ENCODE measurements at places on chromosomes 2 and 18. TPM values are rescaled to one million over a fixed set of nuclear protein-coding genes. Genes with fewer than 3 reads are reported as not detected.

PKP4 gene
- 5.7 TPM for total RNA-seq

DNA sequence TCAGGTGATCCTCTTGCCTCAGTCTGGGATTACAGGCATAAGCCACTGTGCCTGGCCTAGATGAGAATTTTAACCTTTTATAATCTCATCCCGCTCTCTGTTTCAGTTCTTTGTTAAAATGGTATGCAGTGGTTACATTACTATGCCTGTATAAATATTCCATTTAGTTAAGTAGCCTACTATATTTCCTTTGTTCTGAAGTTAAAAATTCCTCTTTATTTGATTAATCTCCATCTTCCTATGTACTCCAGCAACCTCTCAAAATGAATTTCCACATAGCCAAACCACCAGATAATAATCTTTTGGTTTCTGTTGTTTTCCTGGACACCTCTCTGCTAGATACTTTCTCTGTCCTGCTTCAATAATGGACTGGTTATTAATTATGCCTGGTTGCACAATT is 15.8 kb downstream of the RAB10 start:
- no peak for DNase-seq

SH3RF3 gene
- total RNA-seq, result 6.3 TPM

GRCh38 chr2:85439986-85440385 is 21.5 kb downstream of the SH2D6 start:
- no peak for DNase-seq

- no peak for DNase-seq
These were observed 36.3 kb upstream of the SMAD7 start for GRCh38 chr18:48986851-48987761.

GRCh38 chr18:48222118-48222517 is 187.1 kb downstream of the ZBTB7C start:
- DNase-seq, result peak; percentile 16

EML6 gene
- 0.81 TPM for total RNA-seq

GRCh38 chr2:220837226-220837625 is 734.9 kb downstream of the EPHA4 start:
- no peak for DNase-seq

GRCh38 chr2:218984239-218985020 is 554 bp downstream of the FEV start:
- DNase-seq, result no peak

- DNase-seq, result no peak
These were observed 16.1 kb downstream of the TMEM247 start for GRCh38 chr2:46495231-46496030.

TWSG1 gene
- 4.2 TPM for total RNA-seq

DNA sequence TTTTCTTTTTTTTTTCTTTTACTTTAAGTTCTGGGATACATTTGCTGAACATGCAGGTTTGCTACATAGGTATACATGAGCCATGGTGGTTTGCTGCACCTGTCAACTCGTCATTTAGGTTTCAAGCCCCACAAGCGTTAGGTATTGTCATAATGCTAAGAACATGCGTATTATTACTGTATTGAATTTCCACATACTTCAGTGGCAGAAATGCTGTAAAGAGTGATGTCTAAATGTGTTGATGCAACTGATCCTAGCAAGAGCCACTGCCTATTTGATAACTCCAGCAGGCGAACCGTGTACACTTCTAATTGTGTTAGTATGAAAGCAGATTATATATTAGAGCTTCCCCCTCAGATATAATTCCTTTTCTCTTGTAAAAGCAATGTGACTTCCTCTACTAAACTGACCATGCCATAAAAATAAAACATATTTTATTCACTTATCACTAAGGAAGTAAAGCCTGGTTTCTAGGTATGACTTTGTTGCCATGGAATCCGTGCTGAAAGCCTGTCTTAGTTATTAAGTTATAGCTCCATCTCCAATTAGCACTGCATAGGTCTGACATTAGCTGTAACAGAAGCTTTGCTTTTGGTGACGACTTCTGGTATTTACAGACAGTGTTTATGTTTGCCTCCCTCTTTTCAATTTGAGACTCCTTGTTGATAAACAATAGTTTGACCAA is 280.0 kb downstream of the GALR1 start:
- no peak for DNase-seq

VWC2L gene
- total RNA-seq, result not detected

RIT2 gene
- not detected for total RNA-seq

POTEI gene
- total RNA-seq, result not detected

- no peak for DNase-seq
These were observed 90.2 kb downstream of the SMAD7 start for GRCh38 chr18:48860269-48861180.

- DNase-seq, result no peak
These were observed 30.3 kb downstream of the COLEC11 start for GRCh38 chr2:3625186-3625585.

DNA sequence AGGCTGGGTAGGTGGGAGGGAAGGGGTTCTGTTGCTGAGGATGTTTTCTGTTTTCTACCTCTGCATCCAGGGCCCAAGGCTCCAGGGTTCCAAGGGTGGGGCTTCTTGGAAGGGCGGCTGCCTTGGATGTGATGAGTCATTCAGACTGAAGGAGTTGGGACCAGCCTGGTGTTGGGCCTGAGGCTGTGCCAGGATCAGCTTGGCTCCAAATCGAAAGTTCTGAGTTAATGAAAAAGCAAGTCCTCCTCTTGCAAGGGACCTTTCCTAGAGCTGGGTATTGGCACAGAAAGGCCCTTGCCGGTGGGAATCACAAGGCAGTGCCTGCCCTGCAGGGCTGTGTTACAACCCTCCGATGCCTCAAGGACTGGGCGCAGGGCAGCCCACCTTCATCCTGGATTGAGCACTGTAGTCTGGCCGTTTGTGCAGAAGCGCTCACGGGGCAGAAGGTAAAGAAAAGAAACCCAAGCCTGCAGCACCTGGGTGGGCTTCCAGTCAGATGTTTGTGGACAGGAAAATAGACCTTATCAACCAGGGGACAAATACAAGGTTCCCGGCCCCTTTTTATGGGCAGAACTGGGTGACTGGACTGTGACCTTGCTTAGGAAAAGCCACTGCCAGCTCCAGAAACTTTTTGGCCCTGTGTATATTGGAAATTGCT is 52.5 kb upstream of the MCFD2 start:
- DNase-seq, result no peak

IRS1 gene
- total RNA-seq, result 5.6 TPM

- no peak for DNase-seq
These were observed 299.1 kb upstream of the SPRED2 start for GRCh38 chr2:65731476-65731875.

- DNase-seq, result no peak
These were observed 194.4 kb downstream of the TMX3 start for GRCh38 chr18:68520406-68521075.

DNA sequence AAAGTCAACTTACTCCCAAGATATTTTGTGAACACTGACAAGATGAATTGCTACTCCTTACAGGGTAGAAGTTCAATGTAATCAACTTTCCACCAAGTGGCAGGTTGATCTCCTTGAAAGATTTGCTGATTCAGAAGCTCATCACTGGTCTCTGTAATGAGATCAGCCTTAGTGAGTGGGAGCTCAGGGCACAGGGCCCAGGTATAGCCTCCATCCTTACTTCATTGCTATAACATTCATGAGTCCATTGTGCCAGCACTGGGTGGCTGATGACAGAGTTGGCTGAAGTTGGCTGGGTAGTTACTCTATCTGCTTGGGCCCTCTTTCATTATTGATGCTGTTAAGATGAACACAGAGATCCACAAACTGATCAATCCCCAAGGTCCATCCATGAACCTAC is 379.0 kb downstream of the IRS1 start:
- no peak for DNase-seq

DNA sequence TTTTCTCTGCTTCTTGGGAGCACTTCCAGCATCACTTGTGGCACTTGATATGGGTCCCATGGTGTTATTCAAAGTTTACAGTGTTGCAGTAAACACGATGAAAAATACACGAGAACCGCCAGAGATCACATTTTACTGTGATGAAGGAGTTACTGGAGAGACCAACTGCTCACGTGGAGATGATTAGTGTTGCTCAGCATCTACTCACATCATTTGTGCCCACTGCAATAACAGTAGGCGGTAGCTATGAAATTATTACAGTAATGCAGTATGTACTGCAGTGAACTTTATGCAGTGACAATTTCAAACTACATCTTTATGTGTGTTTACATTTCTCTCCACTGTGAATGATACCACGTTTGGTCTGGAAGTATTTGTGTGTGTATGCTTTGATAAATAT is 93.5 kb downstream of the SLC4A3 start:
- no peak for DNase-seq

- DNase-seq, result no peak
These were observed 144.6 kb downstream of the QPCT start for GRCh38 chr2:37489041-37489456.

LIMS3 gene
- total RNA-seq, result not detected

AGAP1 gene
- total RNA-seq, result 5.1 TPM

DNA sequence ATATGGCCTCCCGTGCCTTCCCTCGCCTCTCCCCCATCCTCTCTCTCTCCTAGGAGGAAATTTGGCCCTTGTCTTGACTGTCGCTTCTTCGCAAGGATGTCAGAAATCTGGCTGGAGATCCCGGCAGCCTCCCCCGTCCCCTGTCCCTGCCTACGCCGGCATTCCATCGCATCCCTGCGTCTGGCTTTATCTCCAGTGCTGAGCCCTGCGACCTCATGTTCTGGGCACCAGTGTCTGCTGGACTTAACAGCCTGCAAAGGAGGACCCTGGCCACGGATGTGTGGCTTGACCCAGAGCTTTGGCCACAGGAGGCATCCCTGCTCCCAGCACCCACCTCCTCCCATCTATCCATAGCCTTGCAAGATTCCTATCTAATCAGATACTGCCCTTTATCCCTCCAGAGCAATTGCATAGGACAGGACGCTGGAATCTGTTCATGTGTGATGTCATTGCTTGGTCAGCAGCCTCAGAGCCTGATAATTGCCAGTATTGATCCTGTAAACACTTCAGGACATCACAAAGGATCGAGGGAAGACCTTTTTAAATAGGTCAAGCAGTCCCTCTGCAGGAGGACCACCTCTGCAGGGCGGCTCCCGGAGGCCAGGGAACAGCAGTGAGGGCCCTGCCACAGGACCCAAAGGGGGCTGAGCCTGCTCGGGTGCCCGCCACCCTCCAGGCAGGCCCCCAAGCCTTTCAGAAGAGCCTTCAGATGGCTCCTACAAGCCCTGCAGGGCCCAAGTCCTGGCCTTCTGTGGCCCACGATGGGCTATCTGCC is 168.2 kb downstream of the TWIST2 start:
- DNase-seq, result no peak

IL1F10 gene
- total RNA-seq, result not detected

CRACDL gene
- total RNA-seq, result 0.84 TPM

DNA sequence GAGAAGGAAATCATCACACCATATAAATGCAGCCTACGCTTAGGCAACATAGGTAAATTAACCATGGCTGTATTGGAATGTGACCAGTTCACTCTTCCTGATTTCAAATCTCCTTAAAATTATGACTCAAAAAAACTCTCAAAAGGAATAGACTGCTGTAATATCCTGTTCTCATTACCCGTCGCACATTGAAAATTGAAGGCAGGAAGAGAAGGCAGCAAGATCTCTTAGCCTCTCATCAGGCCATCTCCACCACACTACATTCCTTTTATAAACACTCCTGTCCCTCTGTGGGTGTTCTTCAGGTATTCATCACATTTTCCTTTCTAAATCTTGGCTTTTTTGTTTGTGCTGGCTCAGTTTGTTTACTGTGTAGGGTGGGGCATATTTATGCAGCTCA is 83.2 kb downstream of the PPP1R1C start:
- DNase-seq, result no peak

DNA sequence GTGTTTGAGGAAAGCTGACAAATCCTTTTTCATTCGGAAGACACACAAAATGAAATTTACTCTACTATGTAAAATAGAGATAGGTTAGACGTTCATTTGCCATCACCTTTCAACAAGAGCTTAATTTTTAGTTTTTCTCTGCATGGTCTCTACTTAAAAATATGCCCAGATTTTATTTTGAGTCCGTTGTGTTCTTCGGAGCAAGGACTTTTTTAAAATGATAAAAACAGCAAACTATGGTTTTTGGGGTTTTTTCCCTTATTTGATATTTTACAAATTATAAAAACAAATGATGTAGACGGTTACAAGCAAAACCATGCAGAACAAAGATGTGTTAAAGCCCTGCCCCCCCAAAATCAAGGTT is 53.3 kb upstream of the RBM44 start:
- no peak for DNase-seq

MEIS1 gene
- not detected for total RNA-seq

STRADB gene
- total RNA-seq, result 5.8 TPM

- no peak for DNase-seq
These were observed 91.7 kb upstream of the RAB6C start for GRCh38 chr2:129887688-129888266.

DNA sequence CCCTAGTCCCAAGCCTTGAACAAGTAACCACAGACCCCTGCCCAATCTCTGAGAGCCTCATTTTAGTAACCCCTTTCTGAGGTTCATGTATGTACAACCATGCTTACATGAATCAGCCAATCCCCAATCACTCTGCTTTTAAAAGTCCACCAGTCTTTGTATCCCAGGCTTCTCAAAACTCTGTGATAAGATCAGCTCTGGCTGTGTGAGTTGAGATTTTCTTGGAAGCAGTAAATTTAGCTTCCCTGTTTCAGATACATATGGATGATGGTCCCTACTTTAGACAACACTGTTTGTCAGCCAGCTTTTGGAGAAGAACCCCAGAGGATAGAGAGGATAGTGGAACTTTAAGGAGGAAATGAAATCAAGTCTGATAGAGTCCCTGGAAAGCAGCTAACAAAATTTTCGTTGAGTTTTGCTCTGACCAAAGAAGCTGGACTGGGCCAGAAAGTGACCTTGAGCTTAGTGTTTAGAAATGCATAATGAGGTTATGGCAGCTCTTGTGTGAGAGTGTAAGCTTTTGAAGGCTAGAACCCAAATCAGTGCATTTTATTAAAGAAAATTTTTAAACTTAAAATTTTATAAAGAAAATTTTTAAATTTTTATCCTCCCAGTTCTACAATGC is 3.7 kb downstream of the ADNP2 start:
- no peak for DNase-seq

- DNase-seq, result no peak
These were observed 9.0 kb upstream of the HAAO start for GRCh38 chr2:42801381-42801780.

TYW5 gene
- total RNA-seq, result 22.2 TPM

DNA sequence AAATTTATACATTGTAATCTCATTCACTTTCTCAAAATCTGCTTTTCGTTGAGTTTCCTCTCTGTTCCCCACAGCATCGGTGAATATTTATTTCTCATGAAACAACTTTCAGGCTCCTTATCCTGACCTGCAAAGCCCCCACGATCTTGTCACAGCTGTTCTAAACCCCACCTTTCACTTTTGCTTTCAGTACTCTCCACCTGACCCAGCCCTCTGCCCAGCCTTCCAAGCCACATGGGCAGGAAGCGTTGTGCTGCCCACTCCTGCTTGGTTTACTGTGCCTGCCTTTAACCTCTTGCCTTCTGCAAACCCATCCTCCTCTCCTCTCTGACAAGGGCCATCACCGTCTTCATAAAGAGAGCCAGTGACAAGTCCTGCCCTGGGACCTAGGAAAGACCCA is 262.5 kb downstream of the GALR1 start:
- DNase-seq, result no peak

- no peak for DNase-seq
These were observed 112.2 kb downstream of the MAP4K4 start for GRCh38 chr2:101809698-101810097.

RGPD4 gene
- total RNA-seq, result 0.30 TPM

- no peak for DNase-seq
These were observed 8.2 kb downstream of the DCC start for GRCh38 chr18:52348209-52348608.

GRCh38 chr2:117232305-117232704 is 582.2 kb upstream of the DDX18 start:
- DNase-seq, result no peak

GRCh38 chr18:44539926-44540325 is 140.8 kb upstream of the SETBP1 start:
- no peak for DNase-seq

LOXHD1 gene
- total RNA-seq, result not detected

Measured in CD8-positive, alpha-beta T cell (primary cell).